ENCODE measurements at places on chromosomes 3 and 15.

- no peak for DNase-seq
These were observed 55.8 kb downstream of the DNAJB8 start for GRCh38 chr3:128410669-128411573.

DNA sequence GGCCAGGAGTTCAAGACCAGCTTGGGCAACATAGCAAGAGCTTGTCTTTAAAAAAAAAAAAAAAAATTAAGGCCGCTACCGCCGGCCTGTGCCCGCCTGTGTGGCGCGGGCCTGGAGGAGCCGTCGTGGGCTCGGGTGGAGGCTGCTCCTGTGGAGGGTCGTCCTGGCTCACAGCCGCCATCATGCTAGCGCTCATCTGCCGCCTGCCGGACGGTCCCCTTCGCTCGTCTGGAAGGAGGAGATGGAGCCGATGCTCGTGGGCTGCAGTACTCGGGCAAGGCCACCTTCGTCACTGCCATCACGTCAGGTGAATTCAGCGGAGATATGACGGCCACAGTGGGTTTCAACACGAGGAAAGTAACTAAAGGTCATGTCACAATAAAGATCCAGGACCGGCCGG, 37.4 kb downstream of the TFRC start:
- no peak for DNase-seq

DNA sequence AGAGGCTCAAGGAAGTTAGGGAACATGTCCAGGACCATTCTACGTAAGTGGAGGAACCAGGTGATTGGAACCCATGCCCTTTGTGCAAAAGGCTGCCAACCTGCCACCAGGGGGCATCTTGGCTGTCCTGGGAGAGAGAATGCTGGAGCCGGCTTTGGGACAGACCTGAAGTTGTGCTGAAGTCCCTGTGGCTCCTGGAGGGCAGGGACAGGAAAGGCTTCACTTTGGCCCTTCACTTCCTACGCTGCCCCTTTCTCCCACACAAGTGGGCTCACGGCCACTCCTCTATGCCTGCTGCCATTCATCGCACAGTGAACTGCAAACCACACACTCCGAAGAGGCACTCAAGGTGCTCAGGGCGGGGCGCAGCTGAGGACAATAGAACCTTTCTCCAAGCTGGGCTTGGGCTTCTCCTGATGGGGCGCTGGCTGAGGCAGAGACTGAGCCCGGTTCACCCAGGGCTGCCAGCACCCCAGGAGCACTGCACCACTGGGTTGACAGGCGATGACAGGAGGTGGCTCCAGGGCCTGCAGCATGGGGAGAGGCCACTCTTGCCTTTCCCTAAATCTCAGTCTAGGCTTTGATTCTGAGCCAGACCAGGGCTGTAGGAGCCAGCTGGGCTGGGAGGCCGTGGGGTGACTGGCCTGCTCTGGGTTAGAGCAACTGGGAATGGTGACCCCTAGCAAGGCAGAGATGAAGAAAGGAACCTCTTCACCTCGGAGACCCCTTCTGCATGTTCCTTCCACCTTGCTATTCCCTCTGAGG, 8.4 kb downstream of the SHF start:
- DNase-seq, result peak; percentile 19

DNA sequence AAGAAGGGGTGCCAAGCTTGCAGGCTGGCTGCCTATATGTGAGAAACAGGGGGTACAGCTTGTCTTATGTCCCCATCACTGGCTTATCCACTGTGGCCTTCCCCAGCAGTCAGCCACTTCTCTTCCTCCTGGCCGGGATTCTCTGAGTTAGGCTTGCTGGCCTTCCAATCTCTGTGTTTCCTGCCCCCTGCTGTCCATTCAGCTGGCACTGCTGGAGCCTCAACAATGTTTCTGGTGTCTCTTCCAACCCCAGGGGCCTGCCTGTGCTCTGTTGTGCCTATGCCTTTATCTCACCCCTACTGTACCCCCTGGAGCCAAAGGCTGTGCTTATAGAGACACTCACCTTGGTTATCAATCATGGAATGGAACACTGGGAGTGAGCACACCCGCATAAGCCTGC, 36.5 kb downstream of the ANAPC13 start:
- no peak for DNase-seq

GRCh38 chr15:75646944-75647364, 758 bp upstream of the SNX33 start:
- no peak for DNase-seq

GRCh38 chr3:64184621-64185020, 40.6 kb downstream of the PRICKLE2 start:
- DNase-seq, result no peak

DNA sequence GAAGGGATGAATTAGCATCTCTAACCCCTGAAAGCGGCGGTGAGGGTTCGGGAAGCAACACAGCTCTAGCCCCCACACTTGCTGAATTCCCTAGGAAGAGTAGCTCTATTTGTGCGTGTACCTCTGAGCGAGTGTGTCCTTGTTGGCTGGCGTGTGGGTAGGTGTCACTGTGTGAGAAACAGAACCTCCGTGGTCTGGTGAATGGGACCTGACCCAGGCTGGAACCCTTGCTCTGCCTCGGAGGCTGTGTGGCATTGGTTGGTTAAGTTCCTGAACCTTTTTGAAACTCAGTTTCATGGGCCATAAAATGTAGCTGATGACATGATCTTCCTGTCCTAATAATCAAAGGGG, 414 bp upstream of the TMEM115 start:
- no peak for DNase-seq

GRCh38 chr3:33438284-33438668, 1.9 kb downstream of the UBP1 start:
- no peak for DNase-seq

- no peak for DNase-seq
These were observed 3.4 kb downstream of the SKIL start for GRCh38 chr3:170360916-170361315.

DNA sequence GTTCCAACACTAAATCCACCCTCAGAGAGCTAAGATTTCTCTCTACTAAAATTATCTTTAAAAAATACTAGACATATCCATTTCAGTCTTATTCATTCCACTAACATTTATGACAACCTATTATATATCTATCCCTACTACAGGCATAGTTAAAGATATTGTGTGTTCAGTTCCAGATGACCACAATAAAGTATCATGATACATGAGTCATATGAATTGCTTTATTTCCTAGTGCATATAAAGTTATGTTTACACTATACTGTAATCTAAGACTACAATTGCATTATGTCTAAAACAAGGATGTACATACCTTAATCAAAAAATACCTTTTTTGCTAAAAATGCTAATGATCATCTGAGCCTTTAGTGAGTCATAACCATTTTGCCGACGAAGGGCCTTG, 19.4 kb downstream of the SHOX2 start:
- DNase-seq, result no peak

DNA sequence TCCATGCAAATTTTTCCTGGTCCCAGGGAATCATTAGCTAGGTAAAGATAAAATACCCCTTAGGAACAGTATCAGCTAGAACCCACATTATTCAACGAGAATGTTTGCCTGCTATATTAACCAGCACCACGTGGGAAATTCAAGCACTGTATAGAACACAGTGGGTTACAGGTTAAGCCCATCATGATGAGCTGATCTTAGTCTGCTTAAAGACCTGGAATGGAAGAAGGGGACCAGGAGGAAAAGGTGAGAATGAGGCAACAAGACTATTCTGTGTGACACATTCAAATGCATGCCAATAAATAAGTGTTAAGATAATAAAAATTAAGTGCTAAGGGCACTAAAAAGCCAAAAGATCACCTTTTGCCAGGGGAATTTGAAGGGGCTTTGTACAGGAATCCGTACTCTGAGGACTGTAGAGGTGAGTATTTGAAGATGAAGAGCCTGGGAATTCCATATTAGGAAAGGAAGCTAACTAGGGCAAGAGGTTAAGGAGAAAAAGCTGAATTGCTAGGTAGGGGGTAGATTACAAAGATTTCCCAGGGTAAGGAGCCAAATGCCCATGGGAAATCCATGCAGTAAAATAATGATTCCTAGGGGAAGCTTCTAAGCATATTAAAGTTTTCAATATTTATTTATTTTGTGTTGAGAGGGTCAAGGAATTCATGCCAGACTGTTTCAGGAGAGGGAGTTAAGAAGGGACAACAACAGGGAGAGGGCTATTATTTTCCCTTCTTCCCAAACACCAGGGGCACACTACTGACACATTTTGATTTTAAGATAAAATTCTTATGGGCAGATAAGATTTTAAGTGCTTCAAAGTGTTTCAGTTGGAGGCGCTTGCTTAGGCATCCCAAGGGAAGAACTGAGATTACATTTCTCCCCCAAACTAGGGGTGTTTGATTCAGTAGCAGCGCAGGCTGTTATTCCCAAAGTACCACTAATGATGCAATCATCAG, 2.3 kb upstream of the MED12L start:
- no peak for DNase-seq

- no peak for DNase-seq
These were observed 262.0 kb downstream of the CGGBP1 start for GRCh38 chr3:87796843-87797185.

DNA sequence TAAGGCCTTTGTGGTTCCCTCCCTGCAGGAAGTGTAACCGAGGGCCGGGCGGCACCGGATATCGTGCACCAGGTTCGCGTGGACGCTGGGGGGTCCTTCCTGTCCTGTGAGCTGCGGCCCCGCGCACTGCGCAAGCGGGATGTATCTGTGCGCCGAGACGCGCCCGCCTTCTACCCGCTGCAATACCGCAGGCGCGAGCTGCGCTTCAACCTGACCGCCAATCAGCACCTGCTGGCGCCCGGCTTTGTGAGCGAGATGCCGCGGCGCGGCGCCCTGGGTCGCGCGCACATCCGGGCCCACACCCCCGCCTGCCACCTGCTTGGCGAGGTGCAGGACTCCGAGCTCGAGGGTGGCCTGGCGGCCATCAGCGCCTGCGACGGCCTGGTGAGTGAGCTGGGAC, 35.9 kb downstream of the SAXO2 start:
- peak; percentile 30 for DNase-seq

- no peak for DNase-seq
These were observed 196.7 kb upstream of the ADAMTS9 start for GRCh38 chr3:64884536-64884935.

DNA sequence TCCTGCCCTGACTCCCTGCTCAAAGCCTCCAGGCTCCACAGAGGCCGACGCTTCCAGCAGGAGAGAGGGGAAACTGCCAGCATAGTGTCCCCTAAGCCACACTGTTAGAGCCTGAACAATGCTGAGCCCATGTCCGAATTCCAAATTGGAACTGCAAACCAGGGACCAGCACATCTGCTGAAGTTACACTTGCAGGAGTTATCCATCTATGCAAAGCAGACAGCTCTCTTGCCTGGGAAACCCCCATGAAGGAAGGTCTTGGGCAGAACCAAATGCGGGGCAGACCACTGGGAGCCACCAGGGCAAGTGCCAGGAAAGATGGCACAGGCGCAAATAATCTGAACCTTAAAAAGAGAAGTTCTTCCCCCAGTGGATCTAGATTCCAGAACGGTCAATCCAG, 625 bp downstream of the LRRC15 start:
- DNase-seq, result no peak

GRCh38 chr3:117019082-117019713, 309.6 kb downstream of the TUSC7 start:
- DNase-seq, result no peak

- no peak for DNase-seq
These were observed 97.3 kb downstream of the ARNT2 start for GRCh38 chr15:80501476-80501875.

- DNase-seq, result no peak
These were observed 20.6 kb downstream of the SNAPC5 start for GRCh38 chr15:66477011-66477410.

DNA sequence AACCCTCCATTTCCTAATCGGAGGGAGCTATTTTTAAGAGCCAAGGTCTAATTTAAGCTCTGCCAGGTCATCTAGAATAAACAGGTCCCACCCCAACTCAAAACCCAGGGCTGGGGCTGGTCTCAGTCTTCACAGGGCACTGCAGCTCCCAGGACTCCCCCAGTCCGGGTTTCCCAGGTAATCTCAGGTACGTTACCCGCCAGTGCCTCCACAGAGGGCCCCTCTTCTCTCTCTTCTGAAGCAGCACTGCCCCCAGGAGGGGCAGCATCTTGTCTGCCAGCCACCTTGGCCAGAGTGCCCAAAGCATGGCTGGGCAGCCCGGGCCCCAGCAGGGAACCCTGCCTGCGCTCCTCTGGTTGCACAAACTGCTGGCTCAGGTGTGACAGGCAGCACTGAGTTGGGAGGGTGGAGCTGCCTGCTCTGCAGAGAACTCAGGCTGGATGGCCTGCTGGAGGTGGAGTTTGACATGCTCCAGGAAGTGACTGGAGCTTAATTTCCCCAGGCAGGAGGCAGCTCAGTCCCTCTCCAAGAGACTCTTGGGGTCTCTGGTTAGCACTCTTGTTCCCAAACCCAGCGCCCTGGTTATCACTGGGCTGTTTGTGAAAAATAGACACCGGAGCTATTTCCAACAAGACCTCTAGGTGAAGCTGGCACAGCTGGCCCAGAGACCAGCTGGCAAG, at the start of gene PLA2G4F:
Gene PLA2G4F, minus strand, starts transcription at position 394 of the 680 bp plus-strand sequence. Its CDS starts 87 bp downstream, at position 307.
- DNase-seq, result no peak

- DNase-seq, result no peak
These were observed 27.5 kb upstream of the ACKR4 start for GRCh38 chr3:132569580-132569979.

- DNase-seq, result no peak
These were observed 69.2 kb downstream of the GOLGA8B start for GRCh38 chr15:34514251-34514670.

DNA sequence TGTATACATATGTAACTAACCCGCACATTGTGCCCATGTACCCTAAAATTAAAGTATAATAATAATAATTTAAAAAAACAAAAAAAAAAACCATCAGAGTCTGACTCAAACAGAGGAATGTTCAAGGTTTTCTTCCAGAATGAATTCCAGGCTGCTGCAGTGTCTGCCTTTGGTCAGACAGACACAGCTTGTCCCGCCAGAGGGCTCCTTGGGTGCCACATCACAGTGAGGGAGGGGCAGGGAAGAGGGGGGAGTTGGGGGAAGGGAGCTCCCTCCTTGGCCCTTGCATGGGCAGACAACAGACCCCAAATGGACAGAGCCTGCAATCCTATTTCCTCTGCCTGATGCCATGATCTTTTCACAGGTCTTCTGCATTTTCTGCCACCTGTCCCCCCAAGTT, 36.5 kb downstream of the ITGB5 start:
- DNase-seq, result no peak

DNA sequence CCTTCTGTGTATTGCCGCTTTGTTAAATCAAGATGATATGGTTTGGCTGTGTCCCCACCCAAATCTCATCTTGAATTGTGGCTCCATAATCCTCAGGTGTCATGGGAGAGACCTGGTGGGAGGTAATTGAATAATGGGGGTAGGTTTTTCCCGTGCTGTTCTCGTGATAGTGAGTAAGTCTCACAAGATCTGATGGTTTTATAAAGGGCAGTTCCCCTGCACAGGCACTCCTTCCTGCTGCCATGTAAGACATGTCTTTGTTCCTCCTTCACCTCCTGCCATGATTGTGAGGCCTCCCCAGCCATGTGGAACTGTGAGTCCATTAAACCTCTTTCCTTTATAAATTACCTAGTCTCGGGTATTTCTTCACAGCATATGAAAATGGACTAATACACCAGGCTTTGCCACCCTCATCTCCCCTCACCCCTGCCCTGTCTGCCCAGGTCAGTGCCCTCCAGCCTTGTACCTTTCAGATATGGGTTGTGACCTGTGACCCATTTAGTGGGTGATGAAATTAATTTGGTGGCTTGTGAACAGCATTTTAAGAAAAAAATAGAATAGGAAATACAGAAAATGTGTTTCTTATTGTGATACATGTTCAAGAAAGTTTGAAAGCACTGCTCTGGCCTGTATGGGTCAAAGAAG, 56.1 kb upstream of the MCF2L2 start:
- no peak for DNase-seq

- no peak for DNase-seq
These were observed 191.8 kb downstream of the CGGBP1 start for GRCh38 chr3:87867001-87867400.

GRCh38 chr3:43391621-43392020, 105.3 kb downstream of the SNRK start:
- no peak for DNase-seq
